Right ventricle myocardium inferior (tissue), 1 donor: ENCODE measurements at places on chromosomes 2 and 18. TPM values are rescaled to one million over a fixed set of nuclear protein-coding genes. Genes with fewer than 3 reads are reported as not detected.
A peak's percentile ranks its signal among the peaks of the same experiment; 100 is the strongest.

The GPAT2 gene
- total RNA-seq: 6.1 TPM

- DNase-seq: no peak
These were observed 80.0 kb downstream of the EPB41L3 start for GRCh38 chr18:5463831-5464230.

DNA sequence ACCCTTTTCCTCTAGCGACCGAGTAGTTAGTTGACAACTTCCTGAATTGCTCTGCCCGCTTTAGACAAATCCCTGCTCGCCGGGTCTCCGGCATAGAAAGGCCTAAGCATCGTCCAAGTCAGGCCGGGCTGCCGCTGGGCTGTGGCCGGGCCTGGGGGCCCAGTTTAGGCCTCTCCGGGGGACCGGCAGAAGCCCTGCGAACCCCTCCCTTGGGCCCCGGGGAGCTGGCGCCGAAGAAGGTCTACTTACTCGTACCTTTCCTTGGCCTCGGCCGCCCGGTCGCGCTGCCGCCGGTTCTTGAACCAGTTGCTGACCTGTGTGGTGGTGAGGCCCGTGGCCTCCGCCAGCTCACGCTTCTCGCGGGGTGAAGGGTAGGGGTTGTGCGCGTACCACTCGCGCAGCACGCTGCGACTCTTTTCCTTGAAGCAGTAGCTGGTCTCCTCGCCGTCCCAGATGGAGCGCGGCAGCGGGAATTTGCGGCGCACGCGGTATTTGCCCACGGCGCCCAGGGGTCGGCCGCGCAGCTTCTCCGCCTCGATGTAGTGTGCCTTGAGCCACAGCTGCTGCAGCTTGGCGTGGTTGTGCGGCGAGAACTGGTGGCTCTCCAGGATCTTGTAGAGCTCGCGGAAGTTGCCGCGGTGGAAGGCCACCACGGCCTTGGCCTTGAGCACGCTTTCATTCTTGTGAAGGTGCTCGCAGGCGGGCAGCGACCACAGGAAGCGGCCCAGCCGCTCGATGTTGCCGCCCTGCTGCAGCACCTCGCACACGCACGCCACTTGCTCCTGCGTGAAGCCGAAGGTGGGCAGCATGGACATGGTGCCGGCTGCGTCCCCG lies 739 bp downstream of the SIX2 start:
- DNase-seq: peak; percentile 78

DNA sequence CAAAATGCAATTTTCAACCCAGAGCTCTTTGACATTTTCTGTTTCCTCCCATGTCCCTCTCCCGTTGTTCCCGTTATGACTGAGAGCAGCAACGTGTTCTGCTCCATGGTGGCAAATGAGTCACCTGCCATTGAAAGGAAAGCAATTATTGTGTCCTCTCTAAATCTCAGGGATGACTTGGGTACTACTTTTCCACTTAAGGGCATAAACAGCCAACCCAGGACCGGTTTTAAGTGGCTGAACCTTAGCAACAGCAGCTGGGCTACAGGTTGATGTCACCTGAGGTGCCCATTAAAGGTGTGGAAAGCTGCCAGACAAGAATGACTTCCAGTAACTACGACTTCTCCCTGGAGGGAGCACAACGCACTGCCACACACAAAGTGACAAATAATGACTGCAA lies 236.8 kb downstream of the NCKAP5 start:
- DNase-seq: no peak

DNA sequence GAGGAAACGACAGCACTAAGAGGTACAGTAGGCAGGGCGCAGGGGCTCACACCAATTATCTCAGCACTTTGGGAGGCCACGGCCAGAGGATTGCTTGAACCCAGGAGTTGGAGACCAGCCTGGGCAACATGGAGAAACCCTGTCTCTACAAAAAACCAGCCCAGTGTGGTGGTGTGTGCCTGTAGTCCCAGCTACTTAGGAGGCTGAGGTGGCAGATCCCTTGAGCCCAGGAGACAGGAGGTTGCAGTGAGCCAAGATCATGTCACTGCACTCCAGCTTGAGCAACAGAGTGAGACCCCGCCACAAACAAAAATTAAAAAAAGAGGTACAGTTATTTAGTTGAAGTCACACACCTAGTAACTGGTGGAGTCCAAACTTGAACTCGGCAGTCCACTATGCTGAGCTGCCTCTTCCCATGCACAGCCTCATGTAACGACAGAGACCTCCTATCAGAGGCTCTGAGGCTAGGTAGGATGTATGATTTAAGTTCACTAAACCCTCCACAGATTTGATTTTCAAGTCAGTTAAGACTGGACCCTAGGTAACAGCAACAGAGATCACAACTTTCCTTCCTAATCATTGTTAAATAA lies 8.7 kb downstream of the STK17B start:
- DNase-seq: no peak

- DNase-seq: no peak
These were observed 1.7 kb downstream of the RTN4 start for GRCh38 chr2:55048508-55049042.

- DNase-seq: no peak
These were observed 507.6 kb downstream of the SUCLG1 start for GRCh38 chr2:83951378-83951947.

GRCh38 chr2:127398239-127398590 lies 10.4 kb upstream of the MAP3K2 start:
- peak; percentile 87 for DNase-seq
